Activated T-cell treated with anti-CD3 and anti-CD28 coated beads for 1 hour (primary cell): ENCODE measurements at places on chromosomes 11 and 22.

DNA sequence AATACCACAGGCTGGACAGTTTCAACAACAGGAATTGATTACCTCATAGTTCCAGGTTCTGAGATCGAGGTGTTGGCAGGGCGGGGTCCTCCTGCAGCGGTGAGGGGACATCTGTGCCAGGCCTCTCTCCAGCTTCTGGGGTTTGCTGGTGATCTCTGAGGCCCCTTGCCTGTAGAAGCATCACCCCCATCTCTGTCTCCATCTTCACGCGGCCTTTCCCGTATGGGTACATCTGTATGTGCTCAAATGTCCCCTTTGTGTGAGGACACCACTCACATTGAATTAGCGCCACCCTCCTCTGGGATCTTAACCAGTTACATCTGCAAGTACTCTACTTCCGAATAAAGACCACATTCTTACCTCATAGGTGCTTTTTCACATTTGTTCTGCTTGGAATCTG lies 1029.9 kb downstream of the BRD1 start:
- no peak for DNase-seq

DNA sequence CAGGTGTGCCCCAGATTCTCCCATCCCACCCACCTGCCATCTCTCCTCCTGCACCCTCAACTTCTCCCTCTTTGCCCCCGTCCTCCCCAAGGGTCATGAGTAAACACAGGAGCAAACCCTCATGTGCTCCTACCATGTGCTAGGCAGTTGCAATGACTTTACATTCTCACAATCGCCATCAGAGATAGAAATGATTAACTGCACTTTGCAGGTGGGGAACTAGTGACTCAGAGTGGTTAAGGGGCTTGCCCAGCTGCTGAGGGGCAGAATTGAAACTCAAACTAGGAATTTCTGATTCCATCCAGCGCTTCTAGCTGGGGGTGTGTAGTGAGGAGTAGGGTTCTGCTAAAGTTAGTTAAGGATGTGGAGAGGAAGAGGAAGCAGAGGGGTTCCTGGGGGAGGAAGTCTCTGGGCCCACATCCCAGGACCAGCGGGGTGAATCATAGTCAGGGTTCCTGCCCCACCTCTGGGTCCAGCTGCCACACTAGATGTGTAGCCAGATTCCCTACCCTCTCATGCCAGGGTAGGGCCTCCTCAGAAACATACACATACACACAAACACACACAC lies 16.0 kb upstream of the PRG2 start:
- DNase-seq: no peak

DNA sequence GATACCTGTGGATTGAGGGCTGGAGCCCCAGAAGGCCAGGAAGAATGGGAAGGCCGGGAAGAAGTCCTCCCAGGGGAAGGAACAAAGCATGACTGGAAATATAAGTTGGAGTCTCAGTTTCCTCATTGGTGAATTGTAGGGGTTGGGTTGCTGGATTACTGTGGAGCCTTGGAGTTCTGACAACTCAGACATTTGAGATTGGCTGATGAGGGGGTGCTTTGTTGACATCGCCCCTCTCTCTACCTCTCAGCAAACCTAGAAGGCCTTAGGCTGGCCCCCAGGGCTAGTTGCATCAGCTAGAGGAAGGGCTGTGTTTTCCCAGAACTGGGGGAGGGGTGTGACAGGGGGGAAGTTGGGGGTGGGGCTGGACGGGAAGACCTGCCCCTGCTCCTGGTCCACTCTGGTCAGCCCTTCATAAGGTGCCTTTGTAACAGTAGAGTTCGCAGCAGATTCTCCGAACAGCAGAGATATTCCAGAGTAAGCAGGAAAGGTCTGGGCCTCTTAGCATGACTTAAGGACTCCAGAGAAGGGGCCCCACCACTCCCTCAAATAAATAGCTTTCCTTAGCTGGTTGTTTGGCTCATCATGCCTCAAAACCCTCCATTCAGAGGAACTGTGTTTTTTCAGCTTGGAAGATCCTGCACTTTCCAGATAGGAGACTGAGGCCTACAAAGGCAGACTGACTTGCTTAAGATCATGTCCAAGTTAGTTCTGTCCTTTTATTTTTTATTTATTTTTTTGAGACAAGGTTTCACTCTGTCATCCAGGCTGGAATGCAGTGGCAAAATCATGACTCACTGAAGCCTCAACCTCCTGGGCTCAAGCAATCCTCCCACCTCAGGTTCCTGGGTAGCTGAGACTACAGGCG lies 12.5 kb upstream of the THRSP start:
- no peak for DNase-seq

DNA sequence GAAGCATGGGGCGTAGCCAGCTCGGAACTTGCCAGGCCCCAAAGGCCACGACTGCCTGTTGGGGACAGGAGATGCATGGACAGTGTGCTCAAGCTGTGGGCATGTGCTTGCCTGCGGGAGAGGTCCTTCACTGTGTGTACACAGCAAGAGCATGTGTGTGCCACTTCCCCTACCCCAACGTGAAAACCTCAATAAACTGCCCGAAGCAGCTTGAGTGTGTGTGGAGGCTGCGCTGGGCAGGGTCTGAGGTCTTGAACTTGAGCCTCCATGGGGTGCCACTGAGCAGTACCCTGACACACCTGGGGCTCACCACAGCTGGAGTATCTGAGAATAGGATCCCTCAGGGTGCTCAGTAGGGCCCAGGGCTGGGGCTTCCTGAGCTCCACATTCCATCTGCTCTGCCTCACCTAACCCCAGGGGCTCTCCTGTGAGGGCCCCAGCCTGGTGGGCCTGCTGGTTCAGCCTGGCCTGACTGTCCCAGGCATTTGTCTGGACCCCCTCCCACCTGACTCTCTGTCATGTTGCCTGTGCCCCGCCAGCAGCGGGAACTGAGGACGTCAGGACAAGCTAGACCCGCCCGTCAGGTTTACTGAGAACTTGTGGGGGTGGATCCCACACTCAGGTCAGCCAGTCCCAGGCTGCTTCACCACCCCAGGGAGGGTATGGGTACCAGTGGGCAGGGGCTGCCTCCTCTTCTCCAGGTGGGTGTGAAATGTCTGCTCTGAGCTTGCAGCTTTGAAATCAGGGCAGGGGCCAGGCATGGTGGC lies 3.2 kb downstream of the RASSF7 start:
- no peak for DNase-seq

GRCh38 chr11:472816-473215 lies 22.7 kb downstream of the PTDSS2 start:
- no peak for DNase-seq

DNA sequence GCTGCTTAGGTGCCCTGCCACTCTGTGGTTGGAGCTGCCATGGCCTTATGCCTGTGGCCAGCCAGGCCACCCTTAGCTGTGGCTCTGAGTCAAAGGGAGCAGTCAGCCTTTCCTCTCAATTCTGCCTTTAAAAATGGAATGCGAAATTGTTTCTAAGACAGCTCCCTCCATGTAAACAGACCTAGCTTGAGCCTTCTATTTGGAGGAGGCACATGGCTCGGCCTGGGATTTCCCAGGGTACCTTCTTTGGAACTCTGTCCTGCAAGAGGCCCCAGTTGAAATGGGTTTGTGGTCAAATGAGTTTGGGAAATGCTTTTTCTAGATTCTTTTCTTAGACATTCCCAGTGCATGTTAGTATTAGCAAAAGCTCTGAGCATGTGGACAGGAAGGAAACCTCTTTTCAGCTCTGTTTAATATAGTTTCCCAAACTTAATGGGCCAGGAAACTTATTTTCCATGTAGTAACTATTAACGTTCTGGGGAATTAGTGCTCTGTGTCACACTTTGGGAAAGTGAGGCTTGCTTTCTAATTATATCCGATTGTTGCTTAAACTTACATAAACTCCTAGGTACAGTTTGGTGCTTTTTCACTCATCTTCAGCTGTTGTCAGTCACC lies 7.8 kb downstream of the PHOX2A start:
- DNase-seq: no peak

DNA sequence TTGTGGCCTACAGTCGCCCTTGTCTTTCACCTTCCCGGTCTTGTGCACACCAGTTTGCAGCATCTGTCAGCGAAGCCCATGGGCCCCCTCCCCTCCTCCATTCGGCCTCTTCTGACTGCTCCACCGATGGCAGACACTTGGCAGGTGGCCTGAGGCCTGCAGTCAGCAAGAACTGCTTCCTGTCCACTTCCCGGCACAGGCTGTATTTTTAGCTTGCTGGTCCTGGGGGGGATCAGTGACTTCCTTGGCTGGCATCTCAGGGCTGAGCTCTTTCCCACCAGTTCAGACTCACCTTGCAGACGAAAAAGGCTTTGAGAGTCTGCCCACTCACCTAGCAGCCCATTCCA lies 106.4 kb downstream of the SYN3 start:
- no peak for DNase-seq

GRCh38 chr11:114130629-114131277 lies 71.2 kb downstream of the ZBTB16 start:
- DNase-seq: no peak
